Caco-2 (cell line): ENCODE measurements at places on chromosomes 5 and 9. TPM values are rescaled to one million over a fixed set of nuclear protein-coding genes. Genes with fewer than 3 reads are reported as not detected.

PCDHB12 gene
- total RNA-seq = 0.12 TPM in 1 of 2 replicates, not detected in the other

DNA sequence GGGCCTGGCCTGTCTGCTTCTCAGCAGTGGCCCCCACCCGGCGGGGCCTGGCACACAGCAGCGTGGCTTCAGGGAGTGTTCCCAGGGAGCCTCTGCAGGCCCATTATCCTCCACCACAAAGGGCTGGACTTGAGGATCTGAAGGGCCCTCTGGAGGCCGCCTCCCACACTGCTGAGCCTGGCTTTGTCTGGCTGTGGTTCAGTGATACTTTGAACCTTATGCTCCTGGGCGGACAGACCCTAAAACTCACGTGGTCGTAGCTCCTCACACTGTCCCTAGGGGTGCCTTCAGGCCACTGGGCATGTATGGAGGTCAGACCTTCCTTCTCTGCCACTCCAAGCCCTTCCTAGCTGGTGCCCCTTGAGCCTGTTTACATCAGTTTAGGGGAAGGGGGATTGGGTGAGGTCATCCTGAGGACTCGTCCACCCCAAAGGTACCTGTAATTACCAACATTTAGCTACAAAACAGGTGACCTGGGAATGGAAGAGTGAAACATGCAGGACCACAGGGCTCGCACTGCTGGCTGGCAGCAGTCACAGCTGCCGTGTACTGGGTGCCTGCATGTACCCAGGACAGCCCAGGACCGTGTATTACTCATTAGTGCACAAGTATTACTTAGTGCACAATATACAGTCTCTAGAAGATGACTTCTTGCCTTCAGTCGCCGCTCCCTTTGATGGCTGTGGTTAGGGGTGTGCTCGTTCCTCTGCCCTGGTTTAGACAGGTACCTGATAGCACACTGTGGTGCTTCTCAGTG, 8.5 kb downstream of the GRHPR start:
- DNase-seq = peak; percentile 55

DNA sequence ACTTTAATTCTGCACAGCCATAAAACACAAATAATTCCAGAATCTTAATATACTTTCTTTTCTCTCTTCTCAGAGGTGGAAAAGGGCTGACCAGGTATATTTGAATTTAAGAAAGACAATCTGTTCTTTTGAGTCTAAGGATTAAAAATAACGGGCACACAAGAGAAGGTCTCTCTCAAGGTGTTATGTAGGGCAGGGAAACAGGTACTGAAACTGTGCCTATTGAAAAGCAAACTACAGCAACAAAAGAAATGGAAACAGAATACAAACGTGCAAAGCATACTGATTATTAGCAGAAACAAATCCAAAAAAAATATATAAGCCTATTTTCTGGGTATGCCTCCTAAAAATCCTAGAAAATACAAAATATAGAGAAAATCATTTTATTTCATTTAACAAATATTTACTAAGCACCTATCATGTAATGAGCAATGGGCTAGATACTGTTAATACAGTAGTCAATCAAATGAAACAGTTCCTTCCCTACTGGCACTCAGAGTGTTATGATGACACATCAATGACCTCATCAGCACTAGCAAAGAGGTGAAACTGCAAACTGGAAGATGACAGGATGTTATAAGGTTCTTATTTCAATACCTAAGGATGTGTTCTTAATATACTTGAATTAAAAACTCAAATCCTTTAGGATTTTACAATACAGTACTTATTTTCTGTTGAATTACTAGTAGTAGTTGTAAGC, 87.7 kb downstream of the AUH start:
- DNase-seq = no peak

ZDHHC12 gene
- total RNA-seq = 71.0 and 73.7 TPM in 2 replicates

ANKRD31 gene
- total RNA-seq = 0.66 and 0.79 TPM in 2 replicates

GRCh38 chr5:104412649-104413240, 850.2 kb upstream of the NUDT12 start:
- peak; percentile 61 for DNase-seq
